ENCODE measurements at places on chromosomes 2 and 18. TPM values are rescaled to one million over a fixed set of nuclear protein-coding genes. Genes with fewer than 3 reads are reported as not detected.

Gene CABYR
- polyA plus RNA-seq: 0.88 TPM

Gene NOL4
- not detected for polyA plus RNA-seq

Gene TFCP2L1
- polyA plus RNA-seq: 0.01 TPM

Gene ARL5A
- polyA plus RNA-seq: 47.5 TPM

Gene CMPK2
- polyA plus RNA-seq: 0.04 TPM

Gene AGXT
- polyA plus RNA-seq: 96.1 TPM

Gene CIAO1
- polyA plus RNA-seq: 109 TPM

Gene PROKR1
- not detected for polyA plus RNA-seq

Gene C2orf72
- polyA plus RNA-seq: 242 TPM

Gene REEP1
- polyA plus RNA-seq: 0.05 TPM

Gene PCARE
- polyA plus RNA-seq: not detected

Gene TEX261
- polyA plus RNA-seq: 68.7 TPM

Gene LOXHD1
- polyA plus RNA-seq: not detected

Gene TXNDC2
- not detected for polyA plus RNA-seq

Gene HRH4
- polyA plus RNA-seq: not detected

Gene CRYGC
- polyA plus RNA-seq: 0.20 TPM

Gene GKN1
- not detected for polyA plus RNA-seq

Gene NCOA1
- 10.4 TPM for polyA plus RNA-seq

Gene ALK
- not detected for polyA plus RNA-seq

Gene POU3F3
- polyA plus RNA-seq: not detected

Gene BOLL
- polyA plus RNA-seq: not detected

Gene C1GALT1C1L
- polyA plus RNA-seq: 2.7 TPM

Gene SCTR
- not detected for polyA plus RNA-seq

Gene AMER3
- not detected for polyA plus RNA-seq

Gene RNU2-63P
- not detected for polyA plus RNA-seq

Gene TGFA
- polyA plus RNA-seq: 6.7 TPM

Gene TLX2
- polyA plus RNA-seq: 0.09 TPM

Gene FAM237A
- not detected for polyA plus RNA-seq

Gene MPP4
- not detected for polyA plus RNA-seq

Gene SIX3
- polyA plus RNA-seq: not detected

Gene TNP1
- polyA plus RNA-seq: not detected

Measured in HepG2 (cell line).